ENCODE measurements at places on chromosomes 11 and 22. TPM values are rescaled to one million over a fixed set of nuclear protein-coding genes. Genes with fewer than 3 reads are reported as not detected.

The CNGA4 gene
- total RNA-seq, result 0.09 TPM

The CASP1 gene
- total RNA-seq, result 74.3 TPM

The KLHL35 gene
- total RNA-seq, result 0.43 TPM

The OR2D2 gene
- 0.09 TPM for total RNA-seq

The MAPK8IP1 gene
- 9.4 TPM for total RNA-seq

The CNTF gene
- total RNA-seq, result 1.1 TPM

The VSIG2 gene
- 0.09 TPM for total RNA-seq

The SLC5A1 gene
- not detected for total RNA-seq

The TMPRSS4 gene
- total RNA-seq, result 0.17 TPM

The C11orf91 gene
- not detected for total RNA-seq

The MFNG gene
- not detected for total RNA-seq

The SYNGR1 gene
- 5.4 TPM for total RNA-seq

The PATE4 gene
- total RNA-seq, result not detected

The BIK gene
- not detected for total RNA-seq

The H19 gene
- total RNA-seq, result 518 TPM

The VWCE gene
- total RNA-seq, result 14.9 TPM

The RBMXL2 gene
- not detected for total RNA-seq

The MPZL2 gene
- total RNA-seq, result under 0.01 TPM

The SCGB2A2 gene
- not detected for total RNA-seq

The PAMR1 gene
- 491 TPM for total RNA-seq

The OR8K1 gene
- not detected for total RNA-seq

The MMP1 gene
- 3.1 TPM for total RNA-seq

The ANKRD42 gene
- total RNA-seq, result 12.1 TPM

The OR8D1 gene
- under 0.01 TPM for total RNA-seq

The CDC42EP2 gene
- 33.7 TPM for total RNA-seq

The SCT gene
- 0.43 TPM for total RNA-seq

The TEX12 gene
- total RNA-seq, result 0.16 TPM

The PTPRCAP gene
- total RNA-seq, result not detected

The CCDC116 gene
- 0.26 TPM for total RNA-seq

All from bronchial smooth muscle cell (primary cell).